ENCODE measurements at places on chromosomes 2 and 18.

GRCh38 chr2:88545118-88545517 lies 82.1 kb downstream of the EIF2AK3 start:
- DNase-seq = no peak

- DNase-seq = no peak
Observed at GRCh38 chr2:120673571-120674061, 62.1 kb upstream of the GLI2 start.

DNA sequence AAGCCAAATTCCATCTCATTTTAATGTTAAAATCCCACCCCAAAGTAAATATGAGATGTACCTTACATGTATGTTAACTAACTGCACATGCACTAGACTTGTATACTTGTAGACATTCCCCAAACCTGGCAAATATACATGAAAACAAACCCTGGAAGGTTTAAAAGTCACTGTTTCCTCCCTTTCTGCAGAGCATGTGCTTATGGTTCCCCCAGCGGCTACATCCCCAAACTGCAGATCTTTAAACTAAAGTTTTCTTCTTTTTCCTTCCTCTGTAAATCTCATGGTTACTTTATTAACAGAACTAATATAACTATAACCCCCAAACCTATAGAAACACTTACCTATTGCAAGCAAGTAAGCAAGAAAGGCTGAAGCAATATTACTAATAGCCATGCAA lies 731.5 kb downstream of the LRP1B start:
- DNase-seq = no peak

DNA sequence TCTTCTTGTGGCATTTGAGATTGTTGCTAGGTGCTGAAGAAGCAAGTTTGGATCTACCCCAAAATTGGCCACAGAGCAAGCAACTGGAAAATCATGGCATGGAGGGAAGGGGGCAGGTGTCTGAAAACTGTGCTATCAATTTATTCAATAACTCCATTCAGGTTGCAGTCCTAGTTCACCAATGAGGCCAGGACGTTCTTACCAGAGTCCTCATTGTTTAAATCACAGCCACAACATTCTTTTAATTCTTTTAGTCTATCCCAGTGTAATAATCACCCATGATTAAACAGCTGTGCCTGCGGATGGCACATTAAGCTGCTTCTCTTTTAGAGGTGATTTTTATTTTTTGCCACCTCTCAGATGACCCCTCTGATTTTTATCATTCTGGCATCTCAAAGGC lies 103.5 kb downstream of the ANKRD44 start:
- DNase-seq = no peak

Measured in foreskin keratinocyte (primary cell).